ENCODE measurements at places on chromosomes 13 and 19.

- no peak for DNase-seq
These were observed 9.8 kb upstream of the ARRDC2 start for GRCh38 chr19:17997969-17998826.

- DNase-seq: peak; percentile 66
These were observed 33.3 kb downstream of the BLOC1S3 start for GRCh38 chr19:45211751-45212381.

DNA sequence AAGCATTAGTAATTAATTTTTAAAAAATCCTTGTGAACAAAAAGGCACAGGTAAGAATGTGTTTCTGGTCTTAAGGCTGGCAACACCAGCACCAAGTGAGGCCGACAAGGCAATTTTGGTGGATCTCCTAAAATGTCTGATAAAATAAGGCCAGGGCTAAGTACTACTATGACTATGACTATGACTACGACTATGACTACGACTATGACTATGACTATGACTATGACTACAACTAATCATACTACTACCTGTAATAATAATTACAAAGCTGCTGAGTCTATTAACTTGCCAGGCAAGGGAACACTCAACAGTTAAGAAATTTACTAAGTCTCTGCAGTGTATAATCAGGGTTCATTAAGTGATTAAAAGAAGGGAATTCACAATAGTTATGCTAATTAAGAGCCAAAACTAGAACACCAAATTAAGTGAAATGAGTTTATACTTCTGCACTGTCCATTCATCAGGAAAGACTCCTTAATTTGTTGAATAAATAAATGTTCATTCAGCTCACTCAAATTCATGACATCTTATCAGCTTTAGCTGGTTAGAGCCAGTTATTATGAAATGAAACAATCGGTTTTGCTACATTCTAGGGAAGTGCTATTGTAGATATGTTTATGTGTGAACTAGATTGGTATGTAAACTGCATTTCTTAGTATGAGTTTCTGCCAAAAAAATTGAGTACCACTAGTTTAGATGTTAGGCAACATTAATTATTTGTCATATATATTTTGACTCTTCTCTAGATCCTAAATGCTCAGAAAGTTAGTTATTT is 1626.2 kb upstream of the PCDH20 start:
- DNase-seq: no peak

- DNase-seq: no peak
These were observed 81.3 kb downstream of the SLC6A16 start for GRCh38 chr19:49243726-49244125.

GRCh38 chr19:16470911-16471811 is 609 bp downstream of the EPS15L1 start:
- no peak for DNase-seq

DNA sequence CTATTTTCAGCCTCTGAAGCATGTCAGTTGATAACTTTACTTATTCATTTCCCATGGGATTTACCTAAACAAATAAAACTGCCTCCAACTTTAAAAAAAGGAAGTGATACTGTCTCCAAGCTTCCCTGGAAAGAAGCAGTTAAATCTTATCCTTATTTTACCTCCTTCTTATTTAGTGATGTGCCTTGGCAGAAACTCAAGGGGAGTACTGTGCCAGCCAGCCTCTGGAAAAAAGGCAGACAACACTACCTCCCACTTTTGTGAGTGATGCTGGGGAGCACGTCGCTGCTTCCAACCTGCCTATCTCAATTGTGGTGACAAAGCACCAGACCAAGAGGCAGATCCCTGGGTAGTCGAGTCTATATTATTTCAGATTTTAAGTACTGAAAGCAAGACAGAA is 765.6 kb downstream of the DIAPH3 start:
- no peak for DNase-seq

DNA sequence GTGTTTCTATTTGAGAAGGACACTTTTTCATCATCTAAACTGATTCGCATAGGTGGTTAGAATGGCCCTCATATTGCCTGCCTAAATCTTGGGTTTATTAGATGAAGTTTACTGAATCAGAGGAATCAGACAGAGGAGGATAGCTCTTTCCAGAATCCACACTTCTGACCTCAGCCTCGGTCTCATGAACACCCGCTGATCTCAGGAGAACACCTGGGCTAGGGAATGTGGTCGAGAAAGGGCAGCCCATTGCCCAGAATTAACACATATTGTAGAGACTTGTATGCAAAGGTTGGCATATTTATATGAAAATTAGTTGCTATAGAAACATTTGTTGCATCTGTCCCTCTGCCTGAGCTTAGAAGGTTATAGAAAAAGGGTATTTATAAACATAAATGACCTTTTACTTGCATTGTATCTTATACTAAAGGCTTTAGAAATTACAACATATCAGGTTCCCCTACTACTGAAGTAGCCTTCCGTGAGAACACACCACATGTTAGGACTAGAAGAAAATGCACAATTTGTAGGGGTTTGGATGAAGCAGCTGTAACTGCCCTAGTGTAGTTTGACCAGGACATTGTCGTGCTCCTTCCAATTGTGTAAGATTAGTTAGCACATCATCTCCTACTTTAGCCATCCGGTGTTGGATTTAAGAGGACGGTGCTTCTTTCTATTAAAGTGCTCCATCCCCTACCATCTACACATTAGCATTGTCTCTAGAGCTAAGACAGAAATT is 103.8 kb downstream of the TNFRSF19 start:
- no peak for DNase-seq

DNA sequence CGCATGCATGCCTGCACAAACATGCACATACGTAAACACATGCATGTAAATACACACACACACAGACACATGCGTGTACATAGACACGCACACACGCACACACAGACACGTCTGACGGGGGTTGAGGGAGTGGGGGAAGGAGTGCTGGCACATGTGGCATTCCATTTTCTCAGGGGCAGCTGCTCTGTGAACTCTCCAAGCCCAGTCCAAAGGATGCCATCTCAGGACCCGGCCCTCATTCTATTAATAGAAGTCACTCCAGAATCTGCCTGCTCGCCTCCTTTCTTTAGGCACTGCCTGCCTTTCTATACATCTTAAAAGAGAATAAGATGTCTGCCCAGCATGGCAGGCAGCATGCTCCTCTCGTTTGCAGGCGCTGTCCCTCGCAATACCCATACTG is 5.3 kb downstream of the ARHGEF7 start:
- no peak for DNase-seq

- DNase-seq: no peak
These were observed 1.1 kb upstream of the ITM2B start for GRCh38 chr13:48231933-48232332.

GRCh38 chr19:13840305-13841085 is 36.4 kb upstream of the NANOS3 start:
- peak; percentile 61 for DNase-seq

DNA sequence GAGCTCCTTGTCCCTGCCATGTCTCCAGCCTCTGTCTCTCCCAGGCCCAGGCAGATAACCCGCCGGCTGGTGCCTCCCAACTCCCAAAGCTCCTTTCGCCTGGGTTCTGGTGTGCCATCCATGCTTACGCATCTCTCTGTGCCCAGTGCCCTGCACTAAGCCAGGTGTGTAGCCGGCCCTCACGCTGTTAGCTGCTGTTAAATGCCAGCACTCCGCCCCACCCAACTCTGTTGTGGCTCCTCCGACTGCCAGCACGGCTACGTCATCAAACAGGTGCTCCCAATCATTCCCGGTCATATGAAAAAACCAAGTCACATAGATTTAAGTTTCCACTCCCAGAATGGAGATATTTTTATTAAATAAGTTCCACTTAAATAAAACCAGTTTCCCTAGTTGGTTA is 7.0 kb upstream of the HSPH1 start:
- no peak for DNase-seq

DNA sequence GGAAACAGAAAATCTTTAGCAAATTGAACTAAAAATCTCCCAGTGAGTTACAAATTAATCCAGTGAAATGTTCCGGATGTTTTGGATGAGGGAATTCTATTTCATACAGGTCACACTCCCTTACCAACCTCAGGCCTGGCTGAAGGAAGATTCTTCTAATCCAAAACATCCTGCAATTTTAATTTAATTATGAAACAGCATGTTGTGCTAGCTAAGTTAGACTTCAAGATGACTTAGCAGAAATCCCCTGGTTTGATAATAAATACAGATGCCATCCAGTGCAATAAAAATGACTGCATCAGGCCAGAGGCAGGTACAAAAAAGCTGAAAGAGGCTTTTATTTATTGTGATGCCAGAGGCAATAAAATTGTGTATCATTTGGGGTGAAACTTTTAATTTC is 96.7 kb upstream of the CLDN10 start:
- no peak for DNase-seq

- DNase-seq: no peak
These were observed 6.2 kb downstream of the TMTC4 start for GRCh38 chr13:100668408-100668807.

DNA sequence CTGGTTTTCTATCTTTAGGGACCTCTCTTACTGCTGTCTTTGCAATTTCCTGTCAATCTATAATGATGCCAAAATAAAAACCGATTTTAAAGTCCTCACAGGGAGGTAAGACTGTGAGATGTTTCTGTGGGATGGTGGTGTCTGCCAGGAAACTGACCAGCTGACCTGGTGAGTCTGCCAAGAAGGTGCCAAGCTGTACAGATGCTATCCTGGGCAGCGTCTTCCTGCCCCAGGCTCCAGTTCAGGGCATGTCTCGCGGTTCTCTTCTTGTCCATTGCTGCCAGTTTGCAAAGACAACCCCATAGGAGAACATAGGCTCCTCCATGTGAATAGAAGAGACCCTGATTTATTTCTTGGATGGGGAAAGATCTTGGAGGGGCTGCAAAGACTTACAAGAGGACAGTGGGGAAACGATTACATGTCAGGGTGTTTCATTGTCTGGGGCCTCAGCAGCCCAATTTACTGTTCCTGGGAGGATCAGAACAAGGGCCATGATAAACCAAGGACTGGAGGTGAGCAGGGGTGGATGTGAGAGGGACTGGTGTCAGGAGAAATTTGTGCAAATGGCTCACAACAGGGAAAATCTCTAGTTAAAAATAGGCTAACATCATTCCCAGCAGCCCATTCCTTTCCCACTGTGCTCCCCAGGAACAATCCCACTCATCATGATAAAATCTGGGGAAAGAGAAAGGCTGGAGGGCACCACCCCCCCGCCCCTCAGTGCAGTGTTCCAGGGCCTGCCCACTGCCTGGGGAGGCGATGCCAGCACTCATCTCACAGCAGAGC is 42.7 kb upstream of the VSTM2B start:
- DNase-seq: no peak

GRCh38 chr13:112775791-112776279 is 86.0 kb downstream of the ATP11A start:
- DNase-seq: no peak
